ENCODE measurements at places on chromosomes 6 and 20. TPM values are rescaled to one million over a fixed set of nuclear protein-coding genes. Genes with fewer than 3 reads are reported as not detected.

EXOC2 gene
- total RNA-seq: 18.8 TPM

BTNL2 gene
- not detected for total RNA-seq

C6orf163 gene
- 1.4 TPM for total RNA-seq

HLA-DQA1 gene
- 6.9 TPM for total RNA-seq

VNN1 gene
- total RNA-seq: not detected

HSPA1B gene
- total RNA-seq: 9.8 TPM

PDYN gene
- not detected for total RNA-seq

MOG gene
- total RNA-seq: not detected

CD93 gene
- 1.1 TPM for total RNA-seq

KCNQ5 gene
- 2.5 TPM for total RNA-seq

SMPDL3A gene
- 0.22 TPM for total RNA-seq

CCN6 gene
- not detected for total RNA-seq

ZNF165 gene
- 5.1 TPM for total RNA-seq

MUCL3 gene
- total RNA-seq: not detected

C6orf15 gene
- total RNA-seq: not detected

DACT2 gene
- not detected for total RNA-seq

ME1 gene
- not detected for total RNA-seq

OARD1 gene
- total RNA-seq: 29.7 TPM

LPA gene
- not detected for total RNA-seq

PKHD1 gene
- not detected for total RNA-seq

MCCD1 gene
- total RNA-seq: not detected

SMLR1 gene
- not detected for total RNA-seq

IL20RA gene
- not detected for total RNA-seq

LINC00237 gene
- total RNA-seq: not detected

UCKL1 gene
- total RNA-seq: 46.1 TPM

XKR7 gene
- not detected for total RNA-seq

CSE1L gene
- total RNA-seq: 30.0 TPM

AVP gene
- 0.56 TPM for total RNA-seq

TMEM217 gene
- total RNA-seq: 0.47 TPM

FITM2 gene
- 3.4 TPM for total RNA-seq

CLVS2 gene
- total RNA-seq: not detected

INSM1 gene
- total RNA-seq: not detected

SCUBE3 gene
- total RNA-seq: not detected

GMDS gene
- total RNA-seq: 13.9 TPM

ERGIC3 gene
- total RNA-seq: 146 TPM

FRK gene
- not detected for total RNA-seq

BPI gene
- total RNA-seq: not detected

RGS17 gene
- not detected for total RNA-seq

WASF1 gene
- 0.22 TPM for total RNA-seq

NCOA3 gene
- total RNA-seq: 59.9 TPM

IL17A gene
- 0.14 TPM for total RNA-seq

HFE gene
- 0.08 TPM for total RNA-seq

SLC22A1 gene
- total RNA-seq: 0.14 TPM

GPR6 gene
- not detected for total RNA-seq

ADGRF4 gene
- not detected for total RNA-seq

DOK5 gene
- not detected for total RNA-seq

ZBTB2 gene
- 19.1 TPM for total RNA-seq

HUS1B gene
- total RNA-seq: 2.2 TPM

MATN4 gene
- total RNA-seq: not detected

All from CD4-positive, alpha-beta T cell (primary cell).